ENCODE measurements at places on chromosomes 13 and 19.

DNA sequence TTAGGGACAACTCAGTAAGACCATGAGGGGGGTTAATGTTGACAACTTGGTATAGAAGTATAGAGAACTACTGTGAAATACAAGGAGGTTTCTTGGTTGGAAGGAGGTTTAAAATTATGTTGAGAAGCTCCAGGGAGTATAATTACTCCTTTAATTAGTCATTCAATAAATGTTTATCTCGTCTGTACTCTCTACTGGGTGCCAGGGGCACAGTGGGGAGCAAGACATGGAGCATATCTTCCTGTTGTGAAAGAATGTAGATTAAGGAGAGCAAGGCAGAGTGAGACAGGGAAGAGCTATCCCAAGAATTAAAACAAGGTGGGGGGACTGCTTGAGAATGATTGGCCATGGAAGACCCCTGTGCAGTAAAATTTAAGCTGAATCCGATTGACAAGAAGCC is 33.7 kb upstream of the TDRD3 start:
- no peak for DNase-seq

- DNase-seq: no peak
Observed at GRCh38 chr13:50079655-50080202, 64.5 kb downstream of the KCNRG start.

GRCh38 chr13:107551521-107551920 is 663.8 kb downstream of the LIG4 start:
- no peak for DNase-seq

- DNase-seq: no peak
Observed at GRCh38 chr19:48745208-48745995, 1.3 kb downstream of the IZUMO1 start.

- DNase-seq: no peak
Observed at GRCh38 chr19:16319481-16319880, 5.1 kb upstream of the KLF2 start.

GRCh38 chr13:48302871-48303358 is 636 bp upstream of the RB1 start:
- DNase-seq: no peak

DNA sequence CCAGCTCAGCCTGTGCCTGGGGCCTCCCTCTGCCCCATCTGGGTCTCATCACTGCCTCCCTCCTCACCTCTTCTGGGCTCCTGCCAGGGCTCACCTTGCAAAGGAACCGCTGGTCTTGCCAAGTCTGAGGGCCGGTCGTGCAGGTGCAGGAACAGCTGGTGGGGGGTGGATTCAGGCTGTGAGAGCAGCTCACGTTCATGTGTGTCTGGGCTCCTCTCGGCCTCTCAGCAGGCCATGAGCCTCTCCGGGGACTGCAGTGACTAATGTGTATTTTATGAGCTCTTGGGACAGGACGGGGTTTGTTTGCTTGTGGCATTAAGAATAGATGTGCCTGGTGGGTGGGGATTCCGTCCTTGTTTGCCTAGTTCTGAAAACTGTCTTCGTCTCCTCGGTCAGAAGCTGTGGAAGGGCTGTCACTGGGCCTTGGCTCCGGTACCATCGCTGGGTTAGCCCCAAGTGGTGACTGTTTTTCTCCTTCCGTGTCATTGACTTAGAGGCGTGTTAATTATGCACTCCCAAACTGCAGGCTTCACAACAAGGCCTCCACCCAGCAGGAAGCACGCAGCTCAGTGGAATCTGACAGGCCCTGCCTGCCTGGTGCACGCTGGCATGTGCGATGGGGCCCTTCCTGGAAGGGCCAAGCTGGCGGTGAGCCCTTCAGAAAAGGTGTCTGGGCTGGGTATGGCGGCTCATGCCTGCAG is 77.6 kb downstream of the KDM4B start:
- DNase-seq: no peak
